ENCODE measurements at places on chromosomes 6 and 20. TPM values are rescaled to one million over a fixed set of nuclear protein-coding genes. Genes with fewer than 3 reads are reported as not detected.

DNA sequence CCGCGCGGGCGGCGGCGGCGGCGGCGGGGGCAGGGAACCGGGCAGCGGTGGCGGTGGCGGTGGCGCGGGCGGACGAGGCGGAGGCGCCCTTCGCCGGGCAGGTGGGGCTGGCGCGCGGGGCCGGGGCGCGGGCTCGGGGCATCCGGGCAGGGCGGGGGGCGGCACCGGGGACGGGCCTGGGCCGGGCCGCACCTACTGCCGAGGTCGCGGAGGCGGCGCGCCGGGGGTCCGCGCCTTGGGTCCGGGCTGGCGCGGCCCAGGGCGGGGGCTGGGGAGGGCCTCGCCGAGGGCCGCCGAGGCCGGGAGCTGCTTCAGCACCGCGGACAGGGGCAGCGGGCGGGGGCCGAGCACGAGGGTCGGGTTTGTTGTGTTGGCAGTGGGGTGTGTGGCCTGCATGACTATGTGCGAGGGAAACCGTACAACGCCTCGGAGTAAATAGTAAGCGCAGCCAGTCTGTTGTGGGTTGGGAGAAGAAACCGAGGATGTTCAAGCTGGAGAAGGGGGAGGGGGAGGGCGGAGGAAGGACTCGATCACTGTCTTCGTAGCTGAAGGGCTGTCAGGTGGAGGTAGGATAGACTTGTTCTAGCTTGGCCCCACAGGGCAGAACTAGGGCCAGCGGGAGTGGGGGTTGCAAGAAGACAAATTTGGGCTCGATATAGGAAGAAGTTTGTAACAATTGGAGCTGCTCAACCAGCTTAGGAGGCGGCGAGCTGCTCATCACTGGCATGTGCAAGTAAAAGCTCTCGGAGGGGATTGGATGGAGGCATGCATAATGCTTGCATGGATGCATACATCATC, 593 bp downstream of the MMP24 start:
- no peak for DNase-seq

DNA sequence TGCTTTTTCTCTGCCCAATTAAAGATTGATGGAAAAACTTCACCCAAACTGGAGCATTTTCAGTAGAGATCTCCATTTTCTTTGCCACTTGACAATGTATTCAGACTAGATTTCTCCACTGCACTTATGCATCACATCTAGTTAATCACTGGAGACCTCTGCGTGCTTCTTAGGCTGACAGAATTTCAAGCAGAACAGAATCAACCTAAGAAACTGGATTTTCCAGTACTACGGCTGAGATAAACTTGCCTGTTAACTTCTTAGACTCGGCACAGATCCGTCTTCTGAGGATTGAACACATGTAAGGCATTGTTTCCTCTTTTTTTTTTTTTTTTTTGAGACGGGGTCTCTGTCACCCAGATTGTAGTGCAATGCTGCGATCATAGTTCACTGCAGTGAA, 139.2 kb downstream of the LRRC1 start:
- DNase-seq, result no peak

- no peak for DNase-seq
Observed at GRCh38 chr20:23203310-23203709, 117.2 kb upstream of the CD93 start.

DNA sequence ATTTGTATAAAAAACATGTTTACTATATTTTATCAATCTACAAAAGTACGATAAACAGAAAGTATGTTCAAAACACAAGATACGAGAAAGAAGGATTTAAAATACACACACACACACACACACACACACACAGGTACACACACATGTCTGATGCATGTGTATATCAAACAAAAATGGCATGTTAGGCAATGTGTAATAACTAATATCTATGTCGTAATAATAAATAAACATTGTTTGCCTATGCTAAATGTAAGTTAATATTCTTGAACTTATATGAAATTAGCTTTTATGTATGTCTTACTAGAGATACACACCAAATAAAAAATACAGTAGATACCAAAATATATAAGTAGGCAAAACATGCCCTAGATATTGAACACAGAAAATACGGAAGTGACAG, 894.9 kb downstream of the EYS start:
- no peak for DNase-seq

- DNase-seq, result no peak
Observed at GRCh38 chr20:63642527-63643247, 10.5 kb downstream of the STMN3 start.

DNA sequence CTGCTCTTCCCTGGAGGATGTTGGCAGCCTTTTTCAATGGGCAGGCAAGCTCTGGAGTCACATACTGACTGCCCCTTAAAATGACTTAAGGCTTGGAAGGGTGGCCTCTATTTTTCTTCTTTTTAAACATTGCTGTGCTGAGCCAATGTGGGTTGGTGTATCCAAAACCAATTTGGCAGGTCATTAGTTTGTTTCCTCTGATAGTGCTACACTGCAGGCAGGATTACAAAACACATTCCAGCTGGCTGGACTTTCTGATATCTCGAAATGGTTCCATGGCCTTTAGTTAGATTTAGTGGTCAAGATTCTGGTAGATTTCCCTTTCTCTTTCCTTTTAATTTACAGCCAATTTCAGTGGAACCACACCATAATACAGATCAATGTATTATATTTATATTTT, 28.1 kb upstream of the BMP2 start:
- no peak for DNase-seq

DNA sequence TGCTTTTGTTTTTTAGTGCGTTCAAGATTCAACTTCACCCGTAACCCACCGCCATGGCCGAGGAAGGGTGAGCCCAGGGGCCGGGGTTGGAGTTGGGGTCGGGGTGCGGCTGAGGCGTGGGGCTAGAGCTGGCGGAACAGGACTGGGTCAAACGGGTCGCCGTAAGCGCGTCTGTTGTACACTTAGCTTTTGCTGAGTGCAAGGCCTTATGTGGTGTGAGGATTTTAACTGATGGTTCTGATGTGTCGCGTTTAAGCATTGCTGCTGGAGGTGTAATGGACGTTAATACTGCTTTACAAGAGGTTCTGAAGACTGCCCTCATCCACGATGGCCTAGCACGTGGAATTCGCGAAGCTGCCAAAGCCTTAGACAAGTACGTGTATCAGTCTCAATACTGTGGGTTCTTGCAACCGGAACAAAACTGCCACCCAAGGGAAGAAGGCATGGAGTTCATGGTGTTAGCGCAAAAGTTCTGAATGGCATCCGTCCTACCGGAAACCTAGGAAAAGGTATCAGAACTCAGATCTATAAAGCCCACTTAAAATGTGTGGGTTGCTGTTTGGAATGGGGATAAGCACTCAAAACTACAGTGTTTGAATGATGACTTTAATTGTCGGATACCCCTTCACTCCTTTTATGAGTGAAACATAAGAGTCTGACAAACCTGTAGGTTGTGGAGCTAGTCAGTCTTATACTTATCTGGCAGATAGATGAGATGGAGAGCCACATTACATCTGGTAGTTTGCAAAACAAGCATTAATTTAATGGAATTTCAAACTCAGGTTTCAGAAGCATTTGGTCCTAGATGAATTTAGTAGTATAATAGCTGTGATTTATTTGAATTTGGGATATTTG, 574 bp downstream of the RPS12 start:
- peak; percentile 15 for DNase-seq

DNA sequence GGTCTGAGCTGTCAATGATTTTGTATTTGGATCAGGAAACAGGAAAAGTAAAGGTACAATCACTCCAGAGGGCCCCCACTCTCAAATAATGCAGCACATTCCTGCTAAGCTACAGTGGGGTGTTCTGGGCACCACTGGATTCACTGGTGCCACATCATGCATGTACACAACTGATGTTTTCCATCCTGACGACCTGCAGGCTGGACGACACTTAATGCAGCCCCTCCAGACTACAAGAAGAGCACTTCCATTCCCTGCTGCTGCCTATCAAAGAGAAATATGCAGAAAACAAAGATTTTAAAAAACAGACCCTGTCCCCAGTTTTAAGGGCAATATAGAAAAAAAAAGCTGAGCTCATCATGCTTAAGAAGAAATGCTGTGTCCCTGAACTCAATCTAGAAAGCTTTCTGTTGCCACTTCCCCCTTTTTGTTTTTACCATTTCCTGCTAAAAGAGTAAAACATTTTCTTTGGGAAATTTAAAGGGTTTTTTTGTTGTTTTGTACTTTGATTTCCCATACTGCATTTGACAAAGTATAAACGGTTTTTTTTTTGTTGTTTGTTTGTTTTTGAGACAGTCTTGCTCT, 35.5 kb downstream of the ABHD12 start:
- DNase-seq, result no peak

- DNase-seq, result no peak
Observed at GRCh38 chr6:110858562-110859214, 15.9 kb upstream of the AMD1 start.

GRCh38 chr6:134288538-134289203, 29.2 kb downstream of the SGK1 start:
- peak; percentile 98 for DNase-seq

DNA sequence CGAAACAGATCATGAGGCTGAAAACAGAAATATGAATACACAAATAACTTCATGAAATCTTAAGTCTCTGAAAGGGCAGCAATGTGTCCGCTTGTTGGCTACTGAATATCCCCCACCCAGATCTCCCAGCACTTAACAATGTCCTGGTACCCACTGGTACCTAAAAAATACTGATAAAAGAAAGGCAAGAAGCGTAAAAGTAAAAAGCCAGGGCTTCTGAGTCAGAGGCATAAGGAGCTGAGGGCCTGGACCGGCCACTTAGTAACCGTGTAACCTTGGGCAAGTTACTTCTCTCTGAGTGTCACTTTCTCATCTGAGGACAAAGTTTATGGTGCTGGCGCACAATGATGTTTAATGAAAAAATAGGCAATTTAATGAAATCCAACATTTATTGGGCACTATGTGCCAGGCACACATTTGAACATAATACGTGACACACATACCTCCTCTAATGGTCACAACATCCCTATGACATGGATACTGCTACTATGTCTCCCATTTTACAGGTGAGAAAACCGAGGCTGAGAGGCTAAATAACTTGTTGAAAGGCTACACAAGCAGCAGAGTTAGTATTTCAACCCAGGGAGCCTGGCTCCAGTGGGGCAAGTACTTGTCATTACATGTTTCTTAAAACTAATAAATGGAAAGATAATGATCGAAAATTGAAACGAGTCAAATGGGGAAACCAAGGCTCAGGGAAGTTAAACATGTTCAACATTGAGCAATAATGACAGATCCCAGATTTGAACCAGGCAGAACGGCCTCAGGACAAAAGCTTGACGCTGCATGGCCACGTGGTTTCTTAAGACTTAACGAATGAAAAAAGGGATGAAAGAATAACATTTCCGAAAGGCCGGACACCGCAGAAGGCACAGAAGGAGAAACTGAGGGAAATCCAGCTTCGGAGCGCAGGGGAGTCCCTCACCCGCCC, 828 bp downstream of the TP53RK start:
- peak; percentile 11 for DNase-seq

- peak; percentile 46 for DNase-seq
Observed at GRCh38 chr6:65671922-65672321, 35.1 kb downstream of the EYS start.

DNA sequence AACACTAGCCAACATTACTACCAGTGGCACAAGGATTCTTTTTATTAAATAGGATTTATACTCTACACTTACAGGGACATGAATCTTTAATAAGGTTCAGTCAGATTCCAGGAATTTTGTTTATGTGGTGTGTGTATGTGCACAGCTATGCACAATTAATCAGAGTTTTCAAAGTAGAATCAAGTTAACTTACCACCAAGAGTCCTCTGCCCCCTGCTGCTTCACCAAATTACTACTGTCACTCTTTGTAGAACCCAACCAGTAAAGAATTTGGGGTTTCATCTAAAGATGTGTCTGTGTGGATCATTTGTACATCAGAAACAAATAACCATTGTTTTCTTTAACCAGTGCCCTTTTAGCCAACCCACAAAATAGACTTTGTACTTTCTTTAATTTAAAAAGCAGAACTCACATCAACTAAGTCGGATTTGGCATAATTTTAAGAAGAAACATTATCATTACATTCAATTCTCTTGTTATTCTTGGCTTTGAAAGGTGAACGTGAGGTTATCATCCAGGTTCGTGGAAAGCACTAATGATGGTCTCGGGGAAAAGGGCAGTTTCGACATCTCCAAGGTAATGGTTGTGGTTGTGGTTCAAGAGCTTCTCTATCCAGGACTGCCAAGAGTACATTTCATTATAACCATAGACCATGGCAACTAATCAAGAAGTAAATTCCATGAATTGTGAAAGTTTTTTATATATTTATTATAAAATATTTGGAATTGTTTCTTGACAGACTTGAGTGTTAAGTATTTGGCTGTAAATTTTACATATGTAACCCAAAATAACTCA, 514.3 kb upstream of the ID4 start:
- no peak for DNase-seq

- DNase-seq, result no peak
Observed at GRCh38 chr20:40955326-40955725, 73.3 kb upstream of the TOP1 start.

DNA sequence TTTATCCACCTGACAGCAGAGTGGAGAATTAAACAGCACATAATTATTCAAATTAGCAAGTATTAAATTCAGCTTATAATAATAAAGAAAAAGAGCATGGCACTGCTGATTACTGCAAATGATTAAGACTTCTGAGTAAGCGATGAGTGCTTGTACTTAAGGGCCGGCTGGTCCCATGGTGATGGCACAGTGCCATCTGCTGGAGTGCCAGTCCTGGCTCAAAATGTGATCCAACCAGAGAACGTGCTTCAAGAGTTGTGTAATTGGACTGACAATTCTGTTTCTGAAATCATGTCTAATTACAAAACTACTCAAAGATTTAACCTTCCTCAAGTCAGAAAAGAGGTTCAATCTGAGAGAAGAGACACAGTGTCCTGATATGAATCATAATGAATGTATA, 181.6 kb upstream of the RGS17 start:
- DNase-seq, result peak; percentile 45

DNA sequence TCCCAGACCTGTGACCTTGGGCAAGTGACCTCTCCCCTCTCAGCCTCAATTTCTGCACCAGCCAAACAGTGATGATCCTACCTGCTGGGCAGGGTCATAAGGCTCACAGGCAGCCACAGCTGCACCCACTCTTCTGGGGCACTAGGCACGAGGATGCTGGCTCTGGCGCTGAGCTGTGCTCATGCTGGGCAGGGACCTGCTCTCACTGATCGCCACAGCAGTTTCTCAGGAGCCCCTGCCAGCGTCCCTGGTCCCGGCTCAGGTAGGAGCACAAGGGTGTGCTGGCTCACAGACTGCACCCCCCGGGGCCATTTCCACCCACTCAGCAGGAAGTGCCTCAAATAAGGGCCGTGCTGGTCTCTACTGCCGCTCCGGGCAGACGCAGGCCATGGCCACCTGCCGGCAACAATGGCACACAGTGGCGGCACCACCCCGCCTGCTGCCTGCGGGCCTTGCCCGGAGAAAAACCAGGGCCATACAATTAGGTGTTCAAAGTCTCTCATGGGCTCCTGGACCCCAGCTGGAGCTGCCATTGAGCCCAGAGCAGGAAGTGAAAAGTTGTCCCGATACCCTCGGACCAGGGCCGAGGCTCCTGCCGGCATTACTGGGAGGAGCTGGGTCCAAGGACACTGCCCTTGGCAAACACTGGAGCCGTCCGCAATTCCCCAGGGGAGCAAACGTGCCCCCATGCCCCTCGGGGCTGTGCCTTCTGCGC, 4.6 kb upstream of the CABLES2 start:
- no peak for DNase-seq

Gene NR2E1
- polyA plus RNA-seq, result not detected

Gene LCA5
- 0.34 TPM for polyA plus RNA-seq

Gene GPX5
- not detected for polyA plus RNA-seq

Gene SLC22A16
- 0.09 TPM for polyA plus RNA-seq

Gene TBXT
- not detected for polyA plus RNA-seq

Gene TCP11
- polyA plus RNA-seq, result not detected

Gene FAM210B
- polyA plus RNA-seq, result 19.1 TPM

Gene GLP1R
- not detected for polyA plus RNA-seq

Gene KHDC1
- polyA plus RNA-seq, result 2.1 TPM

Gene TCEA2
- polyA plus RNA-seq, result 22.9 TPM

Gene CASS4
- 0.01 TPM for polyA plus RNA-seq

Gene ADGRB3
- polyA plus RNA-seq, result not detected

Data from foreskin keratinocyte (primary cell).